Thyroid gland (tissue), 4 donors: ENCODE measurements at places on chromosomes 2 and 18. TPM values are rescaled to one million over a fixed set of nuclear protein-coding genes. Genes with fewer than 3 reads are reported as not detected.

The LRRC30 gene
- not detected for total RNA-seq

GRCh38 chr2:71277147-71277475 is 50.2 kb upstream of the PAIP2B start:
- H3K27ac ChIP-seq, result no peak overlapping the region
- H3K27me3 ChIP-seq, result no peaks in the 10 kb centered on the region
- H3K4me1 ChIP-seq, result peaks cover 12% of the 10 kb centered on the region
- H3K36me3 ChIP-seq, result no peaks in the 10 kb centered on the region
- no peak for DNase-seq
- H3K4me3 ChIP-seq, result peak overlapping the region; percentile 43

GRCh38 chr2:167933097-167933814 is 314.1 kb downstream of the STK39 start:
- no peaks in the 10 kb centered on the region for H3K4me1 ChIP-seq
- H3K27me3 ChIP-seq, result no peaks in the 10 kb centered on the region
- no peak for DNase-seq
- no peak overlapping the region for H3K27ac ChIP-seq

DNA sequence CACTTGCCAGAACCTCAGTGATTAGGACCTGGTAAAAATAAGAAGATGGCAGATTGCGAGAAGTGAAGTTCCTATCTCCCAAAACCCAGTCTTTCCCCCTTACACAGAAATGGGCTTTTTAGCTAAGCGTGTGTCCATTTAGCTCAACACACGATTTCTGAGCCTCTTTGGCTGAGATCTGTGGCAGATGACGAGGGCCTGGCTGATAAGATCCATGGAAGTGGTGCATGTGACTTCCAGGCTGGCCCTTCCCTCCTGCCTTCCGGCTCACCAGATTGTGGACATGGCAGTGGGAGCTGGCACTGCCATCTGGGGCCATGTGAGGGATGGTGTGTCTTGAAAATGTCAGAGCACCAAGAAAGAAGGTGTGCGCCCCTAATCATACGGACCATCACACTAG is 41.0 kb upstream of the ZFP36L2 start:
- no peaks in the 10 kb centered on the region for H3K27me3 ChIP-seq
- H3K4me1 ChIP-seq, result peaks cover 64% of the 10 kb centered on the region
- H3K4me3 ChIP-seq, result no peak overlapping the region
- no peak for DNase-seq
- no peaks in the 10 kb centered on the region for H3K36me3 ChIP-seq

DNA sequence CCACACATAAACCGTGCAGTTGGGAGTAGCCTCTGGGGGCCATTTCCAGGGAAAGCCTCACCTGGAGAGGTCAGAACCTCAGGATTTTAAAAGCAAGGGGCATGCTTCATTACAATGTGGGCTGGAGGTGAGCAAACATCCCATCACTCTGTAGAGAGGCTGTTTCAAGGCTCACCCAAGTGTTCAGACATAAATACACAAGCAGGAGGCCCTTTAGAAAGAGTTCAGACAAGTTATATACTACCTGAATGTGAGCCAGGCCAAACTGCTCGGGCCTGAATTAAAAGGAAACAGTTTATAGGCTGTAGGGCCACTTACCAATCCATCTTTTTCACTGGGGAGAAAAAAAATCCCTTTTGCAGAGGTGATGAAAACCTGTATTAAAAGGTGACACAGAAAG is 540.0 kb upstream of the ZEB2 start:
- no peaks in the 10 kb centered on the region for H3K36me3 ChIP-seq
- no peaks in the 10 kb centered on the region for H3K4me1 ChIP-seq
- no peak for DNase-seq
- H3K27me3 ChIP-seq, result no peaks in the 10 kb centered on the region
